ENCODE measurements at places on chromosomes 1 and 21.

- DNase-seq = peak; percentile 72
Observed at GRCh38 chr1:844472-845026, 79.2 kb upstream of the SAMD11 start.

- DNase-seq = no peak
Observed at GRCh38 chr1:95503278-95504030, 269.4 kb downstream of the RWDD3 start.

DNA sequence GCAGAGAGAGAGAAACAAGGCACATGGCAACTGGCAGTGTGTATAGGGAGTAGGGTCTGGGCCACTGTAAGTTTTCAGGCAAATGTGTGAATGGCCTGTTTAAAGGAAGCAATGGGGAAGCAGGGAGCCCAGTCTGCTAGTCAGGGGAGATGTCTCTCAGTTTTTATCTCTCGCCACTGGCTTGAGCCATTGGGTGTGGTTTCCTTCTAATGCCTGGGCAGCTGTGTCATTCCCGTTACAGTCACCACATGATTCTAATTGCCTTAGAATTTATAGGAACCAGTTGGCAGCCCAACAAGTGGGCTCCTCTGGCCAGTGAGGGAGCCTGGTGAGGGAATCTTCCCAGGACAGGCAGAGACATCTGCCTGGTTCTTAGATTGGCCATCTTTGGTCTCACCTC is 182.4 kb downstream of the DISC1 start:
- DNase-seq = no peak

- no peak for DNase-seq
Observed at GRCh38 chr1:6059866-6060265, 14.2 kb downstream of the KCNAB2 start.

DNA sequence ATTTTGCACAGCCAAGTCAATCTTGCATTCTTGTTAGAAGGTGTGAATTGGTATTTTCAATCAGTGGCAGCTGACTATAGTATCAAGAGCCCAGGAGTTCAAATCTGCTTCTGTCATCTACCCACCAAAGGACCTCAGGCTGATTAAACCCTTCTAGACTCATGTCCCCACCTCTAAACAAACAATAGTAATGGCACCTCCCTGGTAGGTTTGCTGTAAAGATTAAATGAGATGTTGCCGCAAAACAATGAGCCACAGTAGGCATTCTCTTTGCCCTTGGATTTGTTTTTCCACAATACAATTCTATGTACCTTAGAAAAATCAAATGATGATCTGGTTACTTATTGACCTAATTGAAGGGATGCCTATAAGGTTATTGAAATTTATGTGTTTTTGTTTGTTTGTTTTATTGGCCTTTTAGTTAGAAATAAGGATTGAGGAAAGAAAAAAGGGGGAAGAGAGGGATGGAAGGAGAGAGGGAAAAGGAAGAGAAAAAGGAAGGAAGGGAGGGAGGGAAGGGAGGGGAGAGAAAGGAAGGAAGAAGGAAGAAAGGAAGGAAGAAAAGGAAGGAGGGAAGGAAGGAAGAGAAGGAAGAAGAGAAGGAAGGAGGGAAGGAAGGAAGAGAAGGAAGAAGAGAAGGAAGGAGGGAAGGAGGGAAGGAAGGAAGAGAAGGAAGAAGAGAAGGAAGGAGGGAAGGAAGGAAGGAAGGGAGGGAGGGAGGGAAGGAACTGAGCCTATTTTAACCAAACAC is 110.7 kb downstream of the ETS2 start:
- no peak for DNase-seq

DNA sequence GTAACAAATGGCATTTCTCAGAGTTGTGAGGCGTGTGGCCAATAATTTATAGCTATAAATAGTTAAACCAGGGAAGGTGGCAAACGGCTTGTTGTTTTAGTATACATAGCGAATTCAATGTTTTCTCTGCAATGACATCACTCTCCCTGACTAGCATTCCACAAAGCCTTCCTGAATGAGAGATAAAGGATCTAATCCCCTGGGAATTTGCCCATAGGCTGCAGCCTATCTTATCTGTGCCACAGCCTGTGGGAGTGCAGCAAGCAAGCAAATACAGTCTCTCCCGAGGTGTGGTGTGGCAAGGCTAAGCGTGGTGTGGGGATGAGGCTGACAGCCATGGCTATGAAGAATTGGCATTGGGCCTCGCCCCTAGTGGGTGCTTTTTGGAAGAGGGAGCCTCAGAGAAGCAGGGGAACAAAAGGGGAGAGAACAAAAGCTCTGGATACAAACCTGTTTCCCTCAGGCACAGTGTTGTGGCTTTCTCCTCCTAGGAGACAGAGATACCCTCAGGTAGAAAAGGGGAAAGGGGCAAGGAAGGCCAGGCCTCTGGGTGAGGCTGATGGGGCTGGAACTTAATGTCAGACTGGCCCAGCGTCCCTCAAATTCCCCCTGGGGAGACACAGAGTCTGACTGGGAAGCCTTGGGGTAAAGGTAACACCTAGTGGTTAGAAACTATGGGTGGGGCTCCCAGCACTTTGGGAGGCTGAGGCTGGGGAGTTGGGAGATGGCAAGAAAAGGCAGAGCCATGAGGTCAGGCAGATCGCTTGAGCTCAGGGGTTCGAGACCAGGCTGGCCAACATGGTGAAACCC is 8.9 kb downstream of the TAGLN2 start:
- peak; percentile 18 for DNase-seq

GRCh38 chr1:178702146-178702545 is 22.9 kb upstream of the RALGPS2 start:
- DNase-seq = no peak

GRCh38 chr1:64220241-64220640 is 16.8 kb downstream of the UBE2U start:
- no peak for DNase-seq

GRCh38 chr1:44500181-44501046 is 95.4 kb downstream of the RNF220 start:
- no peak for DNase-seq

GRCh38 chr1:86957221-86957620 is 42.8 kb downstream of the HS2ST1 start:
- no peak for DNase-seq

- DNase-seq = no peak
Observed at GRCh38 chr1:156481527-156481926, 19.0 kb downstream of the MEF2D start.

DNA sequence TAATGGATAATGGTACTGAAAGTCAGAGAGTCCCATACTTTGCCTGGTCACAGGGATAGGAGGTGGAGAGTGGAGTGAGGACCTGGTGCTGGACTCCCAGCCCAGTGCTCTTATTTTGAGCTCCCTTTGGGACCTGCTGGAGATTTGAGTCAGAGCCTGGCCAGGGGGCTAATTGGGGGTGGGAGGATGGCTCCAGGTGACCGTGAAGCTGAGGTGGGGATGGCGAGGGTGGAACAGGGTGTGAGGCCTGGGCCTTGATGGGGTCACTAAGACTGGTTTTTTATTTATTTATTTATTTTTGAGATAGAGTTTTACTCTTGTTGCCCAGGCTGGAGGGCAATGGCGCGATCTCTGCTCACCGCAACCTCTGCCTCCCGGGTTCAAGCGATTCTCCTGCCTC is 17.8 kb downstream of the AMPD2 start:
- no peak for DNase-seq

DNA sequence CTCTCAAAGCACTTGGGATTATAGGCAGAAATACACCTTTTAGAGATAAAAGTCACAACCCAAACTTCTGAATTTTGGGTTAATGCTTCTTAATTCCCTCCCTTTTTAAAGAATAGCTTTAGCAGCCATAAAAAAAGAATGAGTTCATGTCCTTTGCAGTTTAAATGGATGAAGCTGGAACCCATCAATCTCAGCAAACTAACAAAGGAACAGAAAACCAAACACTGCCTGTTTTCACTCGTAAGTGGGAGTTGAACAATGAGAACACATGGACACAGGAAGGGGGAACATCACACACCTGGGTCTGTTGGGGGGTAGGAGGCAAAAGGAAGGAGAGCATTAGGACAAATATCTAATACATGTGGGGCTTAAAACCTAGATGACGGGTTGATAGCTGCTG is 55.8 kb downstream of the SLC27A3 start:
- DNase-seq = no peak

- DNase-seq = no peak
Observed at GRCh38 chr1:211800925-211801607, 29.5 kb downstream of the LPGAT1 start.

GRCh38 chr1:184806296-184806721 is 51.7 kb upstream of the EDEM3 start:
- DNase-seq = no peak

- no peak for DNase-seq
Observed at GRCh38 chr1:151221616-151222015, 23.3 kb downstream of the PIP5K1A start.

DNA sequence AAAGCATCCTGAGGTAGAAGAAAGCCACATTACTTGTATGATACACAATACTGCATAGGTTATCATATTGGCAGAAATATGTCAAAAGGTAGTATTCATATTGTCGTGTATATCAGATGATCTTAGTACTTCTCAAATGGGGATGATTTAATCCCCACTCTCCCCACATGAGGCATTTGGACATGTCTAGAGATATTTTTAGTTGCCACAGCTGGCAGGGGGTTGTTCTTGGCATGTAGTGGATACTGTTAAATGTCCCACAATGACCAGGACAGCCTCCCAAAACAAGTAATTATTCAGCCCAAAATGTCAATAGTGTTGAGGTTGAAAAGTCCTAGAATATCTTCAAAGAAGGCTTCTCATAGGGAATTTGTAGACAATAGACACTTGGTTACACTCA is 162.8 kb downstream of the NEGR1 start:
- DNase-seq = no peak

DNA sequence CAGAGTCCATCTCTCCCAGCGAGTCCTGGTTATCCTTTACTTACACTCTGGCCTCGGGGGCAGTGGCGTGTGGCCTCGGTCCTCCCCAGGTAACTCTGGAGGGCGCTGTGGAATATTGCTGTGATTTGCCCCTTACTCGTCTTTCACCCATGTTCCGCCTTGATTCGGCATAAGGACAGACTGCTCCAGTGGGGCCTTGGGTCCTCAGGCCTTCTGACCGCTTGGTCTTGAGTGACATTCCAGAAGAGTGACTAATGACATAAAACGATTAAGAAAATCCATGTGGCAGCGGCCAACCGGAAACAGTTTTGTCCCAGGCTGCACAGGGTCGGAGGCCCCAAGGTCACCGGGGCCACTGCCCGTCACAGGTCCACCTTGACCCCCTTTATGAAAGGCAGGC is 11.0 kb downstream of the ICMT start:
- DNase-seq = no peak

DNA sequence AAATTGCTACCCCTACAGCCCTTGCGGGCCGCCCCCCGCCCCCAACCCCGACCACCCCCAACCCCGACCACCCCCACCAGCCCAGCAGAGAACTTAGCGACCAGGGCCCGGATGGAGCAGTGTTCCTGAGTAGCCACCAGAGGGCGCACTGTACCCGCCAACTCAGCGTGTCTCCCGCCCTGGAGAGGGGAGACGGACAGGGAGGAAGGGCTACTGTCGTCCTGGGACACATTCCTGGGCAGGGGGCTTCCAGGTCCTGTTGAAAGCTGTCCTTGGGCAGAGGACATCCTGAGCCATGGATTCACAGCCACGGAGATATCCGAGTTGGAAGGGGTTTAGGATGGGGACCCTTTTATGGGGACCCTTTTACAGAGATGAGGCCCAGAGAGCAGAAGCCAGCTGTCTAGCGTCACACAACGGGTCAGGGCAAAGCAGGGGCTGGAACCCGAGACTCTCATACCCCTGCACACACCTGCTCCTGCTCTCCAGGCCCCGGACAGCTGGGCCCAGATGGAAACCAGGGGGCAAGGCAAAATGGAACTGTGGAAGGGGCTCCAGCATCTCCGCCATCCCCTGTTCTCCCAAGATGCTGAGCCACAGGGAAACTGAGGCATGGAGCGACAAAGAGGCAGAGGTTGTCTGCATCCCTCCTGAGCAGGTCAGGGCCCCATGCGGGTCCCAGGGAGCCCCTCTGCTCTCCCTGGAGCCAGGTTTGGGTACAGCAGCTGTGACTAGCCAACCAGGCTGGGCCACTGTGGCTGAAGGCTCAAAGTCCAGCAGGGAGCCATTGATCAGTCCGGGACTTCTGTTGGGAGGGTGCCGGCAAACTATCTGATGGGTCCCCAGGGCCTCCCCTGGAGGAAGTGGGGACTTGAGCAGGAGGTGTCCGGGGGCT is 25.0 kb upstream of the LAPTM5 start:
- DNase-seq = peak; percentile 78

Data from activated naive CD4-positive, alpha-beta T cell treated with anti-CD3 and anti-CD28 coated beads, Interleukin-2, amount 10 ng/mL, durations not matched to agents 7 days and 5 days (primary cell).